NCI-H1436 (cell line): ENCODE measurements at places on chromosomes 6 and 20.

DNA sequence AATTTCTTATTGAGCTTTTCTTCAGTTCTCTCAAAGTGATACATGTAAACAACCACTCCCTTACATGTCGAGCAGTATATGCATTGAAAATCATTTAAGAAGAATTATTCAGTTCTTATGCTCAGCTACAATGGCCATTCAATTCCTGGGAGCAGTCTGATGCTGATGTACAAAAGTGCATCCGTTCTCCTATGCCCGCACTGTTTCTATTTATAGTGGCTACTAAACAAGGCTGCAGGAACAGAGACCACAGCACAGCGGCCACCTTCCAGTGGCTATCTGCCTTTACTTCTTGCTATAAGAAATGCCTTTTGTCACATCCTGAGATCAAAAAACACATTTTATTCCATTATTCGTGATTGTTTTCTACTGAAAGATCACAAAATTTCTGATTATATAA, 82.2 kb downstream of the FHL5 start:
- no peak for DNase-seq

GRCh38 chr20:63957004-63957689, 931 bp upstream of the UCKL1 start:
- peak; percentile 72 for DNase-seq

DNA sequence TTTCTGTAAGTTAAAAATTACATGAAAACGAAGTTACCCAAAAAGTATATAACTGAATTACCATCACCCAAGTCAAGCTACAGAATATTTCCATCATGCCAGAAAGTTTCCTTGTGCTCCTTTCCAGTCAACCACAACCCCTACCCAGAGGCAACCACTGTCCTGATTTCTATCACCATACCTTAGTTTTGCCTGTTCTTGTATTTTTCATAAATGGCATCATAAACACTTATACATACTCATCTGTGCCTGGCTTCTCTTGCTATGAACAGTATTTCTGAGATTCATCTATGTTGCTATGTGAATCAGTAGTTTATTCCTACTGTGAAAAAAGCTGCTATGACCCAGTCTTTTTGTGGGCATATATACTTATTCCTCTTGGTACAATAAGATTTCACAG, 7.4 kb downstream of the FKBP5 start:
- no peak for DNase-seq

GRCh38 chr6:101195588-101195987, 197.9 kb upstream of the GRIK2 start:
- no peak for DNase-seq

- no peak for DNase-seq
These were observed 183.0 kb upstream of the MMS22L start for GRCh38 chr6:97465877-97466561.
